ENCODE measurements at places on chromosomes 3 and 15.

- no peak for DNase-seq
Observed at GRCh38 chr3:161413855-161414210, 42.5 kb upstream of the SPTSSB start.

DNA sequence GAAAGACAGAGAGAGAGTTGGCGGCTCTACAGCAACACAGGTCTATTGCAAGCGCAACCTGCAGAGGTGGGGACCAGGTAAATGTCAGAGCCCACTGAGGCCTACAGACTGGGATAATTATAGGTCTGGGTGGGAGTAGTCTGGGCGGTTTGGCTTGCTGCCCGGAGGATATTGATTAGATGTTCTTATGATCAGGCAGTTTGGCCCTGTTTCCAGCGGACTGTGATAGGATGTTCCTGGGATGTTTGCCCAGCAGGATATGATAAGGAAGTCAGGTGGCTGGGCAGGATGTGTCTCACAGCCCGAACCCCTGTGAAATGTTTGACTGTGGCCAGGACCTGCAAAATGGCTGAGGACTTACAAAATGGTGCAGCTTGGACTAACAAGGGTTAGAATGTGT is 364.9 kb downstream of the NAALADL2 start:
- DNase-seq = no peak

DNA sequence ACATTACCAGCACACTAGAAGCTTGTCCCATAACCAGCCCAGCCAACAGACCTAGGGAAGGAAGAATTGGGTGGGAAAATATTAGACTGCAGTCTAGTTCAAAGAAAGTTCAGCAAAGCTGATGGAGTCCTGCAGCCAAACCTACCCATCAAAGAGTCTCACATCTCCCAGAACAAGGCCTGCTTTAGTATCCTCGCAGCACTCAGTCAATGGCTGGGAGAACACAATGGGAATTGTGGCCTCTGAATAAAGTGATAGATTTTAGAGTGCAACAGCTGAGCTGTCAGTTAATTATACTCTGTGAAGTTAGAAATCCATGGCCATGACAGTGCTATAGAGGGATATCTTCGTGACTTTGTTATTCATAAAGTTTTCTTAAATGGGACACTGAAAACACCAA is 207.2 kb upstream of the NAALADL2 start:
- no peak for DNase-seq

DNA sequence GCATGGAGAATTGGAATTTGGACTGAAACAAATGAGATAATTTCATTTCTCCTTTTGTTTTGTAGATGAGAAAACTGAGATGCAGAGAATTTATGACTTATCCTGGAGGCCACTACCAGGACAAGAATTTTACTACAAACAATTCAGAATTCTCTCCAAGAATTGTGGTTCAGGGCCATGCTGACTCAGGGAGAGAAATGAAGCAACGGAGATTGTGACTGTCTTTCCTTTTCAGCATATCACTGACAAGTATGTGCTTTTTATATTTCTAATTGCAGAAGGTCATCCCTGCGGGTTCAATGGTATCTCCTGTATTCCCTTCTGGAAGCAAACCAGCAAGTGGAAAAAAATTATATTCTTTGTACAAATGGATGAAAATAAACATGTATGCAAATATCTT is 170.8 kb upstream of the MITF start:
- no peak for DNase-seq

DNA sequence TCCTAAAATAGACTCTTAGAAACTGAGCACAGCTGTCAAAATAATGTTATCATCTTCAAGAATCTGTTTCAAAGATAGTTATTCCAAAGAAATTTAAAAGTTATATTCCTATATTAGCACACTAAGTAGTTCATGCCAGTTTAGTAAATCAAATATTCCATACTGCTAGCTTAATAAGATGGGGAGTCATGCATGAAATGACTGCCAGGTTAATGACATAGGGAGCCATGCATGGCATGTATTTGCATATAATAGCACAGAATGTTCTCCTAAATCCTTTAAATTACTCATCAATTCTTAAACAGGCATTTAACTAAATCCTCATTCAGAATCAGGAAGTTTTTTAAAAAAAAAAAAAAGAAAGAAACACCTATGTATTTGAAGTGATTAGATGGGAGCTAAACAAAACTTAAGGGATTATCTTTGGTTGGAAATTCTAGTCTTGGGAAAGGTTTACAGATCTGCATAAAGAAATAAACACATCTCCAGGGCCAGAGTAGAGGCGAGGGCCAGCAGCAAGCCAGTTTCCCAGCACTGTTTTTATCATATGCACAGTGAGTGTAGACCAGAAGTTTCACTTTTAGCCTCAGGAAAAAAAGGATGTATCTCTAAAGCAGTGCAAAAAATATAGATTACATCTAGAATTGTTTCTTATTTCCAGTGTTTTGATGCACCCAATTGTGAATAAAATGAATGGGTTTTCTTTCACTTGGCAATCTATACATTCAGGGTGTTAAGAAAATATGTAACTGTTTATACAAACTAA is 366.4 kb upstream of the AGTR1 start:
- DNase-seq = no peak

GRCh38 chr3:162842549-162843216 is 1346.1 kb downstream of the OTOL1 start:
- DNase-seq = no peak

DNA sequence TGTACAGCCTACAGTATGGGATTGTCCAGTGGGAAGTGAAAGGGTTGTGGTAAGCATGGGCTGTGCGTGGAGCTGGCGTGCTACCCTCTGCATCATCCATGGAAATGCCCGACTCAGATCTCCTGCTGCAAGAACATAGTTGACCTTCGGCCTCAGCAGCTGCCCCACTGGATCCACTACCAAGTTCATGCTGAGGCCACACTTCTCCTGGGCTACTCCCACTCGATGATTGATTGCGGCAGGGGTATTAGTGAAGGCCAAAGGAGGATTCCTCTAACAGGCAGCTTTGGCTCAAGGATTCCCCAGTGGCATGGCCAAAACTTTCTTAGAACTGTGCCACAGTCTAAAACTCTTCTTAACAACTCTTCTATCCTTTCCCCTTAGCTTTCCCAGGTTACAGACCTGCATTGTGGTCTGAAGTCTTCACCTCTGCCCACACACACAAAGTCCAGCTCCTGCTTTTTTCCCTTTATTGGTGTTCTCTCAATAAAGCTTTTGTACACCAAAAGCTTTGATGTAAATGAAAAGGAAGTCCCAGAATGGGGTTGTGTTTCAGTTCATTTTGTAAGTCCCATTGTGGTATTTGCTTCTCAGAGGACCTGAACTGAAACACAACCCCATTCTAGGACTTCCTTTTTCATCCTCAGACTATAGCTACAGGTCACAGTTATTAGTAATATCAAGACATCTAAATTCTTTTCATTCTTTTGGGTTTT is 4.9 kb upstream of the TBC1D5 start:
- DNase-seq = no peak

GRCh38 chr15:43285609-43286037 is 18.9 kb upstream of the TGM5 start:
- peak; percentile 59 for DNase-seq

DNA sequence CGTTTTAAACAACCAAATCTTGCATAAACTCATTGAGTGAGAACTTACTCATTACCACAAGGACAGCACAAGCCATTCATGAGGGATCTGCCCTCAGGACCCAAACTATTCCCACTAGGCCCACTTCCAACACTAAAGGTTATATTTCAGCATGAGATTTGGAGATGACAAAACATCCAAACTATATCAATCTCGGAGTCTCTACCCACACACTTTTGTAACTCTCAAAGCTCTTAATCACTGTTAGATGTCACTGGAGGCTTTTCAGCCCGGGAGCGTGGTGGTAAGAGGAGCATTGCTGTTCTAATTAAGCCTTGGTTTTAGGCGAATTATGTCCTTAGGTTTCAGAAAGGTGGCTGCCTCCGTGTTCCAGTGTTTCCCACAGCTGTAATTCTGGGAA is 86.3 kb downstream of the CNTN6 start:
- DNase-seq = no peak

GRCh38 chr15:77547801-77548588 is 84.7 kb downstream of the LINGO1 start:
- no peak for DNase-seq

DNA sequence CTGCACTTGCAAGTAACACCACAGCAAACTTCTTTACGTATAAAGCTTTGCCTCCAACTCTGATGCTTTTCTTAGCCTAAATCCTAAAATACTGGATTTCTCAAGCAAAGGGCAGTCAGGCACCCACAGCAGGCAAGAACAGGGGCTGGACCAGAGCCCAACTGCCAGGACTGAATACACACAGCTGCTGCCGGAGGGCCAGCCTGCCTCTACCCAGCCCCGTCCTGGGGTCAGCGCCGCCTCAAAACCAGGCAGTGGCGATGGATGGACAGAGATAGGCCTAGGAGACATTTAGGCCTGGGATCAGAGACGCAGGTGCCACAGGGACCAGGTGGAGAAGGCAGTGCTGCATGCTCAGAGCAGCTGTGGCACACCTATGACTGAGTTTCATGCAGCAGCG is 47.6 kb upstream of the SEC61A1 start:
- no peak for DNase-seq

- no peak for DNase-seq
Observed at GRCh38 chr15:59369597-59369996, 3.1 kb downstream of the MYO1E start.

Data from activated gamma-delta T cell treated with Interleukin-2 at 50 U/mL for 16 hours (primary cell).